MG63 (cell line): ENCODE measurements at places on chromosomes 2 and 18. TPM values are rescaled to one million over a fixed set of nuclear protein-coding genes. Genes with fewer than 3 reads are reported as not detected.

DNA sequence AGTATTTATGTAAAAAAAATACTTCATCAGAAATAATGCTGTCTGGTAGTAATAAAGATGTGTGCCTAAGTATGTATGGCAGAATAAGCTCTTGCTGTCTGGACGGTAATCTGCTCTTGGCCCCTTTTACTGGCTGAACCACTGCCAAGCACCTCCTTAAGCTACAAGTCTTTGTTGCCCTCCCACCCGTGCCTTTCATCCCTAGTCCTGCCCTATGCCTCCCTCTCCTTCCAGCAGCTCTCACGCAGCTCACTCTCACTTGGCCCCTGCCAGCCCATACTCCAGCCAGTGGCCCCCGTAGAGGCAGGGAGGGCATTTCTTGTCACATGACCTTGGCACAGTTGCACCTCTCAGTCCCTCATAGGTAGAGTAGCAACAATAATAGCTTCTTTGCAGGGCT lies 54.5 kb upstream of the NPAS2 start:
- no peak for DNase-seq

DNA sequence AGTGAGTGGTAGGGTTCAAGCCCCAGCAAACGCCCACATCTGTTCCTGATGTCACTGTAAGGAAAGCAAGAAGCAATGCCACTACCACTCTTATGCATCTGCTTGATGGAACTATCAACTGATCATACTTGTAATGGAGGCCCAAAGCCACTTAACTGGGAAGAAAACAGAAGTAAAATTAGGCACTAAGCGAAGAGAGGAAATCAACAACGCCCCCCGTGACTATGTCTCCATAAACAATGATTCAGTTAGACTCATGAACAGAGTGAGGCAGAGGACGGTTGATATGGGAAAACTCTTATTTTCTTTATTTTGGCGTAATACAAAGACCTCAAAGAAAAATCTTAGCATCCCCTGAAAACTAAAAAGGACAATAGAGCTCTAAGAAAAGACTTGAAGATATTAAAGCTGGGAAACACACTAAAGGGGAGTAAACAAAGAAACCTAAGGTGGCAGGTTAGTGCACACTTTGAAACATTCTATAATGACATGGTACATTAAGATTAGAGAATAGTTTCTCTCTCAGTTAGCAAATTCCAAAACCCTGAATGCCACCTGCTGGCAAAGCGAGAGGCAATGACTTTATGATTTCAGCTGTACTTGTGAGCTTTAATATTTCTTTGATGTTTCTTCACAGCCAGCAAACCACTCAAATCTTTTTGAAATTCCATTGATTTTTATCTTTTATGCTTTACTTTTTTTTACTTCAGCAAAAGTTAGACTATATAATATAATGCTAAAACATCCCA lies 86.5 kb downstream of the LRP2 start:
- DNase-seq = no peak

ALPP gene
- total RNA-seq = not detected in 2 replicates

NCKAP5 gene
- not detected in 2 replicates for total RNA-seq

DRC1 gene
- total RNA-seq = not detected in 2 replicates

DNA sequence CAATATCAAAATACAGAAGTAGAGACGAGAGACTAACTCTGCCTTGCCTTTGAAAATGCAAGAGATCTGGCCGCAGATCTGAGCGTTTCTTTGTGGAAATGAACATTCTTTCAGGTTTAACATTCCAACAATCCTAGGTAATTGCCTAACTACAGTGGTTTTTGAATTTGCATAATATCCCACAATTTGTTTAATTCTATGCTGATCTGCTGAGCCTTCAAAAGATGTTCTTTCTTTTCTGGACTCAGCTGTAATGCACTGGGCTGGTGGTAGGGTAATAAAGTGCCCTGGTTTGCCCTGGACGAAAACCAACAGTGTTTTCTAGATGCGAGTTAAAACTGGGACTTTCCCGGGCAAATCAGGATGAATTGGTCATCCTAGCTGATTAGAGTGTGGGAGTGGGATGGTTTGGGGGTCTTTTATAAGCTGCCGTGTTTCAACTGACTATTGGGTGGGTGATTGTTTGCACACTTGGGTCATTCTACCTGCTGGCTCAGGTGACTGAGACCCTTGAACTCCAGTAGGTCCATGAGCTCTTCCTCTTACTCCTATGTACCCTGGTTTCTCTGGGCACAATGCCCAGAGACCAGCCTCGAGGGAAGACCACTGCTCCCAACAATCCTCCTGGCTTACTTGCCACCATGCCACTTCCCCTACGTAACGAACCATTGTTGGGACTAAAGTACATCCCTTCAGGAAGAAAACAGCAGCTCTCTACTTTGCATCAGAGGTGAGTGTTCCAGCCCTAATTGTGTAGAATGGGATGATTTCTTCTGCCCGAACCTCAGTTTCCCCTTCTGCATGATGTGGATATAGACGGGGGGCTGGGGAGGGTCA lies 3.4 kb upstream of the PAX8 start:
- no peak for DNase-seq

DNA sequence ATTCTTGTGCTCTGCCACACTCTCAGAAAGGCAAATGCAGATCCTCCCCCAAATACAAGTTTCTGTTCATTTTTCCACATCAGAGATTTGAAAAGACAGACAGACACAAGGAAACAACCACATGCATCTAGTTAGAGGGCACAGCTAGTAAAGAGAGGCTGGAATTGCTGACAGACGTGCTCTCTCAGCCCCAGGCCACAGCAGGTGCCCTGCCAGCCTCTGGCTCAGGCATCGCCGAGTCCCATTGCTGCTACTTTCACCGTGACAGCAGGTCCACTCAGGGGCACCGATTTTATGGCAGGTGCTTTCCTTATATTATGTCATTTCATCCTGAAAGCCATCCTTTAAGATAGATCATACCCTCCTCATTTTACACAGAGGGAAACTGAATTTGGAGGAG lies 507.5 kb downstream of the EIPR1 start:
- no peak for DNase-seq

DNA sequence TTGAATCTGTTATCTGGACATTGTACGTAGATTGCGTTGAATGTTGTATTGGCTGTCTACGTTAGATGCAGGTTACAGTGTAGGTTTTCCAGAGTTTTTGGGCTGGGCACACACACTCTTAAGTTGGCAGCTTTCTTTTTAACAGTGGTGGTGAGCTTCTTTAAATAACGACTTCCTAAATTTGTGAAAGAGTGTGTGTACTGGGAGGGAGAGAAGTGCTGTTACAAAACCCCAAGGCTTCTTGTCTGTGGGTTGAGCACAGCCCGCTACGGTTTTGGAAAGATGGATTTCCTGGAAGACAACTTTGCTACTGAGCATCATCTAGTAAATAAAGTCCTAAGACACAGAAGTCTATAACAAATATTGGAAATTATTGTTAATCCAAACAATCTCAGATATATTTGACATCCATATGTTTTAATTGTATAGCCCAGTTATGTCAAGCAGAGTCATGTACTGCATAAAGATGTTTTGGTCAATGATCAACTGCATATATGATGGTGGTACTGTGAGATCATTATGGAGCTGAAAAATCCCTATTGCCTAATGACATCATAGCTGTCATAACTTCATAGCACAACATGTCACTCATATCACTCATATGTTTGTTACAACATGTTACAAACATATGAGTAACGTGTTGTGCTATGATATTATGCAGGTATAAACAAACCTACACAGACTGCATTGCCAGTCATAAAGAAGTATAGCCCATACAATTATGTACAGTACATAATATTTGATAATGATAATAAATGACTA lies 7.9 kb upstream of the THUMPD2 start:
- DNase-seq = no peak

DNA sequence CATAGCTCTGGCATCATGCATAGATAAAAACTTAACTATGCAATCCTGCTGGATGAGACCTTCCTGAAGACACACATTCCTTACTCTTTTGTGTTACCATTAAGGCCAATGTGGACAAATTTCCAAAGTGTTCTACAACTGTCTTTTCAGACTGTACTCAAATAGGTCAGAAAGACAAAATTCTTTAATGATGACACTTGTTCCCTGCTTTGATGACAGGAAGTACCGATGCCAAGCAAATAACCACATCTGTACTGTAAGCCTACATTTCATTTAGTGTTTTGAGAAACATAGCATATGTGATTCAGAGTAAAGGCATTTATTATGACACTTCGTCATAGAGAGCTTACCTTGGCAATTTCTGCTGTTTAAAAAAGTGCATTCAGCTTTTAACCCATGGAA lies 55.0 kb downstream of the PMAIP1 start:
- DNase-seq = no peak

DNA sequence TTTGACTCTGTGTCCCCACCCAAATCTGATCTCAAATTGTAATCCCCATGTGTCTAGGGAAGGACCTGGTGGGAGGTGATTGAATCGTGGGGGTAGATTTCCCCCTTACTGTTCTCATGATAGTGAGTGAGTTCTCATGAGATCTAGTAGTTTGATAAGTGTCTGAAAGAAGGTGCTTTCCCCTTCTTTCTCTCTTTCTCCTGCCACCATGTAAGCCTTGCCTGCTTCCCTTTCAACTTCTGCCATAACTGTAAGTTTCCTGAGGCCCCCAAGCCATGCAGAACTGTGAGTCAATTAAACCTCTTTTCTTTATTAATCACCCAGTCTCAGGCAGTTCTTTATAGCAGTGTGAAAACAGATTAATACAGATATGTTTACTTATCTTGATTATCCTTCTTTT lies 266.5 kb upstream of the GYPC start:
- no peak for DNase-seq

- no peak for DNase-seq
Measured at GRCh38 chr2:42492691-42493467, 903 bp downstream of the KCNG3 start.
